ENCODE measurements at places on chromosomes 3 and 15.
A peak's percentile ranks its signal among the peaks of the same experiment; 100 is the strongest.

GRCh38 chr3:107216711-107217110, 160.5 kb upstream of the CCDC54 start:
- DNase-seq = peak; percentile 86

DNA sequence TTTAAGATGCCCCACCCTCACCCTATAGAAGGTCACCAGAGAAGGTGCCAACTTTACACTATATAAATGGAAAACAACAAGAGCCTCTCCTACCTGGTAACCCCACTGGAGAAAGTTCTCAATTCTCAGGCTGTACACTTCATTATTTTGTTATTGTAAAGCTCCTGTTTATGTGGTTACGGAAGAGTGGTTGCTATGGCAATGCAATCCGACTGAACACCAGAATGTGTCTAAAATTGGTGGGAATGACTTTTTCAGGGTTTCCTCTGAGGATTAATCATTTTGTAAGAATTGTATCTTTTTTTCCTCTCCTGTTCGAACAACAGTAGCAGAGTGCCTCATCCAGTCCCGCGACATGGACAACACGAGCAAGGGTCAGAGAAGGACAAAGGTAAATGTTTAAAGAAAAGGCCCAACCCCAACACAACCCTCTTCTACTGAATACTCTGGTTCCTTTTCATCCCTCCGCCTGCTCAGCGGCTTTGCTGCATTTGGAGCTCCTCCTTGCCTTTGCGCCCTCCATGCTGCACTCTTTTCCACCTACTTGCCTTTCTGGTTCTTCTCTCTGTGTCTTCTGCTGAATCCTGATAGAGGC, 45.3 kb downstream of the DGKG start:
- DNase-seq = no peak

GRCh38 chr3:196111939-196112386, 30.1 kb upstream of the TFRC start:
- DNase-seq = no peak

DNA sequence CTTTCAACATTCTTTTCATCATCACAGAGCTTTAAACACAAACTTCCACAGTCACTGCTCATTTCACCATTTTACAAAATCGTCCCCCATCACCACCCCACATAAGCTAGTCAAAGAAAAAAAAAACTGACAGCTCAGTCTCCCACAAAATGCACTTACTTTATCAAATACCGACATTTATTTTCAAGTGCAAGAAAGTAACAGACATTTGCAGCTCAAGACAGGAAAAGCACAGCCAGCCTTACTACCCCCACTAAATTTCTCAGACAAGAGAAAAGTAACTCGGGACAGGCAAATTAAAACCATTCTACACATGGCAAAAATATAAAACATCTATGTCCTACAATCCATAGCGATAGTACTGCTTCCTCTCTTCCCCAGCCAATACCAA, 402.4 kb downstream of the SHQ1 start:
- peak; percentile 4 for DNase-seq

DNA sequence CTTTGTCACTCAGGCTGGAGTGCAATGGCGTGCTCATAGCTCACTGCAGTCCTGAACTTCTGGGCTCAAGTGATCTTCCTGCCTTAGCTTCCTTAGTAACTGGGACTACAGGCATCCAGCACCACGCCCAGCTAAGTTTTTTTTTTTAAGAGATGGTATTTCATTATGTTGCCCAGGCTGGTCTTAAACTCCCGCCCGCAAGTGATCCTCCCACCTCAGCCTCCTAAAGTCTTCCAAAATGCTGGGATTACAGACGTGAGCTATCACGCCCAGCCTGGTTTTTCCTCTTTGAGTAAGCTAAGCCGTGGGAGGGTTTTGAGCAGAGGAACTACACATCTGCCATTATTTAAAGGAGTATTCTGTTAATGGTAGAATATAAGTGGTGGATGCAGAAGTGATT, 7.4 kb upstream of the LRRFIP2 start:
- DNase-seq = no peak

DNA sequence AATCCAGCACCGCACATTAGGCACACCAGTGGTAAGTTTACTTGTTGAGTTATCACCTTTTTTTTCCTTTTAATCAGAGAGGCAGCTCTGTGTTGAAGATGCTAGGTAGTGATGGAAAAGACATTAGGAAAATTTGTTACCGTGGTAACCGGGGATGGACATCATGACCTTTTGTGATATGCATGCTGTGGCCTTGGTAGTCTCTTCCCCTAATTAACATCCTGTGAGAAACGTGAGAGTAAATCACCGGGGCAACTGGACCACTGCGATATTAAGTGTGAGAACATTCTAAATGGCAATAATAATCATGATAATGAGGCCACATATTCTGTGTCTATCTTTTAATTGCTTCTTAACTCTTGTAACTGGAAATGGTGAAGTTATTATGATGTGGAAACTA, 362.0 kb downstream of the CACNA2D3 start:
- DNase-seq = no peak

DNA sequence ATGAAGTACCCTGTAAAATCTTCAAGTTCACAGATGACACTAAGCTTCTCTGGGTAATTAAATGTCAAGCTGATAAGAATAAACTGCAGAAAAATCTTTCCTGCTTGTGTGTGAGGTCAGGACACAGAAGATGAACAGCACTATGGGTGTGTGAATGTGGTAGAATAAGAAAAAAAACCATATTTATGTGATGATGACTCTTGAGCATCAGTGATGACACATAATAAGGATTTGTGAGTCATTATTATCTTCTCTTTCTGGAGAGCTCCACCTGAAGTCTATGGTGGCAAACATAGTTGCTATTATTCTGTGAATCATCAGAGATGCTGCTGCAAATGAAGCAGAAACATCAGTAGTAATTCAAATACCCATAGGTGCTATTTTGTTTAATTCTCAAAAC, 422.4 kb downstream of the DIPK2A start:
- peak; percentile 58 for DNase-seq

- DNase-seq = no peak
Measured at GRCh38 chr15:43118829-43119228, 13.0 kb upstream of the UBR1 start.

DNA sequence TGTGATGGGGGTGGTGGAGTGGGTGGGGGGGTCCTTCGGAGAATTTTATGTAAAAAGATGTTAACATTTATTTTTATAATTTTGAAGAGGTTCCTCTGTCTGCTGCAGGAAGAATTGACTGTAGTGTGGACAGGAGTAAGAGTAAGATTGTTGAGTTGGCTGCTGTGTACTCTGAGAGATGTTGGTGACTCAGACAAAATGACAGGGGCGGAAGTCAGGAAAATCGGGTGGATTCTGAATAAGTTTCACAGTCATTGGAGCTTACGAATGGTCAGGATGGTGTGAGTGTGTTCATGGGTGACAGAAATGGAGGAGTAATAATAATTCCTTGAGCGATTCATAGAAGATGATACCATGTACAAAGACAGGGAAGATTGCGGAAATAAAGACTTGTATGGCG, 420.0 kb downstream of the ROBO2 start:
- DNase-seq = peak; percentile 48

DNA sequence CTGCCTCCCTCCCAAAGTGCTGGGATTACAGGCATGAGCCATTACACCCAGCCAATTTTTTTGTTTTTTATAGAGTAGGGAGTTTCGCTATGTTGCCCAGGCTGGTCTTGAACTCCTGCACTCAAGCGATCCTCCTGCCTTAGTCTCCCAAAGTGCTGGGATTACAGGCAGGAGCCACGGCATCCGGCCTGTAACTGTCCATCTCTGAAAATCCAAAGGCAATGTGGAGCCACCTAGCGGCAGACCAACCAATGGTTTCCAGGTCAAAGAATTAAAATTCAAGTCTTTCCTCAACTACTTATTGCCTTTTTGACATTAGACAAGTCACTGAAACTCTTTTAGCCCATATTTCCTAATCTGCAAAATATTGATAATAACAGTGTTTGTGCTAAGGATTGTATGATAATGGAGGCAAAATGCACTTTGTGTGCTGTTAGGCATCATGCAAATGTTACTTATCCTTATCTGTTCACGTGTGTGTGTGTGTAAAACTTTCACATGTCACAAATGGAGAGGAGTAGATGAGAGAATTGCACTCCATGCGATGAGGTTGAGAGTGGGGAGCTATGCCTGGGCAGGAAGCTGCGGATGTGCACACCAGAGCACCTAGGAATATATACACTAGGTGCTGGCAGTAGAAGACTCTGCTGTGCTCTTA, 48.7 kb downstream of the COL8A1 start:
- DNase-seq = peak; percentile 70

DNA sequence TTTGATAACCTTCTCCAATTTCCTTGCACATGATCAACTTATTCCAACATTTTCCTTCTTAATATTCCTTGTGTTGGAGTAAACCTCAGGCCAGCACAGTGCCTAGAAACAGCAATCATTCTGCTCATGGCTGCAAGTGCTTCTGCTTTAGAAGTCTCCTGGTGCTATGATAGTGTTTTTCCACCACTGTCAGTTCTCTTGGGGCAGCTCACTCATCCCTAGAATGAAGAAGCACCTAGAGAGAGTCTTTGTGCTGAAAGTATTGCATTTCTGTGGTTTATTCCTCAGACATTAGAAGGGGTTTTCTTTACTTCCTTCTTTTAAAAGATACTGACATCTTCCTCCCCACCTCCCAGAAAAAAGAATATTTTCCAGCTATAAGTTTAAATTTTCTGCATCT, 183.5 kb downstream of the RYR3 start:
- no peak for DNase-seq

DNA sequence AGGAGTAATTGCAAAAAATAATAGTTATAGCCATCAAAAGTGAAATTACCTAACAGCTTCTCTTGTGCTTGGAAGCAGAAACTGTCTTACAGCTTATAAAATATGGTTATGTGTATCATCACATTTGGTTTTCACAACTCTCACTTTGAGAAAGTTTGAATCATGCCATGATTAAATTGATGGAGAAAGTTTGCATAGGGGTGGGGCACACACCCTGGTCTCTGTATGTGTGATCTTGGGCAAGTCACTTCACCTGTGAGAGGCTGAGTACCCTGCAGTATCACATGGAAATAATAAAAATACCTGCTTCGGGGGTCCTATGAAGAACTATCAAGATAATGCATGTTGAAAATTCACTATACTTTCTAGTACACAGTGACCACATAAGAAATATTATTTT, 471.4 kb downstream of the RAP2B start:
- no peak for DNase-seq

DNA sequence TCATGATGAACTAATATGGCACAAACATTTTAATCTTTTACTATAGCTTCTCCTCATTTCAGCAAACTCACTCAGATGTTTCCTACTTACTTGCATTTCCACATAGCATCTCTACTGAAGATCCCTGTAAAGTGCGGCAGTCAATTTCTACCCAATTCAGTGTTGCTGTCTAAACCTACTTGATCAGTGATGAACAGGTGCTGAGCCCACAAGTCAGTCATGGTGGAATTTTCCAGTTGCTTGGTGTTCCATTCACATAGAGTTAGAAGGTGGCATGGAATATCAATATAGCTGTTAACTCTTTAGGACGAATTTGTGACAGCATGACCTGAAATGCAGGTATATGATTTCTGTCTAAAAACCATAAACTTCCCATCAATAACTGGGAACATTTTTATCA, 22.7 kb downstream of the MRPL3 start:
- DNase-seq = no peak

GRCh38 chr3:152120601-152121269, 148.0 kb upstream of the MBNL1 start:
- peak; percentile 56 for DNase-seq

DNA sequence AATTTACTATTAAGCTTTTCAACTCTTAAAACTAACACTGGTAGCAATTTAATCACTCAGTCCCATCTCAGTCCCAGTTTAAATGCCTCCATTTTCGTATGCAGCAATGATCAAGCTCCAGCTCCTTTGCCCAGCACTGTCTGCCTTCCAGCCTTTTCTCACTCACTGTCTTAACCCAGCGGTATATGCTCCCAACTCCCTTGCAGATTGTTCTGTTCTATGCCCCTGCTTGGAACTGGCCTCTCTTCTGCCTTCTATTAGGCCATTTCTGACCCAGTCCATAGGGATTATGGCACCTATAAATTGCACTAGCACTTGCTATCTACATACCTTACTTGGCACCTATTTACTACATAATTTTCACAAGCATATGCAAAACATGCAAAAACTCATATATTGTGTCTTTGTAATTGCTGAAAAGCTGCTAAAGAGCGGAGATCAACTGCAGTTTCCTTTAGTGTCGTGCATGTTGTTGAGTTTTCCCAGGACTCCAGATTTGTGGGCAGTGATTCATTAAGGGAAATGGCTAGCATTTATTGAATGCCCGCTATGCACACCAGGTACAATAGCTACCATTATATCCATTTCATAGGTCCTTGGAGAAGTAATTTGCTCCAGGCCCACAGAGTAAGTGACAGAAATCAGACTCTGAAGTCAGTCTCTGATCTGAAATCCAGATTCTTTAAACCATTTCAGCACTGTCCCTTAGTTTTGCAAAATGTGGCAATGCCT, 24.4 kb downstream of the CRBN start:
- DNase-seq = no peak

- no peak for DNase-seq
Measured at GRCh38 chr15:73751511-73751898, 1.6 kb downstream of the INSYN1 start.

GRCh38 chr15:75924576-75924975, 20.9 kb downstream of the FBXO22 start:
- no peak for DNase-seq

- DNase-seq = peak; percentile 85
Measured at GRCh38 chr3:174016186-174016585, 618.6 kb downstream of the NLGN1 start.

GRCh38 chr3:13013994-13014754, 59.1 kb downstream of the IQSEC1 start:
- no peak for DNase-seq

DNA sequence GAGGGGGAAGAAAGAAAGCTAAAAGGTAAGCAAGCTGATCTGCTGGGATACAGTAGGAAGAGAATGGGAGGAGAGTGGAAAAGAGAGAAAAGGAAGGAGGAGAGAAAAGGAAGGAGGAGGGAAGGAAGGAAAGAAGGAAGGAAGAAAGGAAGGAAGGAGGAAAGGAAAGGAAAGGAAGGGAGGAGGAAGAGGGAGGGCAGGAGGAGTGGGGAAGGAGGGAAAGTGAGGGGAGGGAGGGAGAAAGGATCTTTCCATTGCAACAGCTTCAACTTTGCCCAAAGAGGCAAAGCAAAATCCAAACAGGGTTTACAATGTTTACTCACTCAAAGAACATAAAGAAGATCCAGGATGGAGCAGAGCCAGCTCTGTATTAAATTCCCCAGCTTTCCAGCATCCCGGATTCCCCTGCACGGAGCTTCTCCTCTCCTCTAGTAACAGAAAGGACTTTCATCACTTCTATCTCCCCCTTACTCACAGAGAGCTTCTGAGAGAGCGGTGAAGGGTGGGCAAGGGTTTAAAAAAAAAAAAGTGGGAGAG, 494.2 kb upstream of the PROK2 start:
- DNase-seq = no peak

GRCh38 chr3:67648229-67648628, 6.2 kb downstream of the SUCLG2 start:
- DNase-seq = no peak

- DNase-seq = peak; percentile 65
Measured at GRCh38 chr3:31960793-31961431, 20.1 kb downstream of the OSBPL10 start.

- DNase-seq = no peak
Measured at GRCh38 chr3:33196538-33196937, 22.1 kb downstream of the SUSD5 start.
